ENCODE measurements at places on chromosomes 7 and 10.
A peak's percentile ranks its signal among the peaks of the same experiment; 100 is the strongest.

DNA sequence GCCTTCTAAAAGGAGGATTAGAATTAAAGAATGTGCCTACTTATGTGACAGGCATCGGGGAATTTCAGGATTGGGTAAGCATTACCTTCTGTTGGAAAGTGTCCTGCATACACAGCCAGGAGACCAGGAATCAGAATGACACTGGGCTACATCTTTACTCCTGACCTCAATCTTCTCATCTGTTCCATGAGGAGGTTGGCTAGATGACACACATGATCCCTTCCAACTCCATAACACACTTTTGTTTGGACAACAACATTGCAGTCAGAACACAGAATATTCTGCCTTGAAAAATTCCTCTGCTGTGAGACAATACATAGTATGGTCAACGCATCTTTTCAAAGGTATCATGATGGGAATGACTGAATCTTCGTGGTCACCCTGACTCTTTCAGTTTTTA, 1281.2 kb upstream of the SORCS1 start:
- no peak for DNase-seq

GRCh38 chr7:31102151-31102972, 50.3 kb downstream of the ADCYAP1R1 start:
- no peak for DNase-seq

DNA sequence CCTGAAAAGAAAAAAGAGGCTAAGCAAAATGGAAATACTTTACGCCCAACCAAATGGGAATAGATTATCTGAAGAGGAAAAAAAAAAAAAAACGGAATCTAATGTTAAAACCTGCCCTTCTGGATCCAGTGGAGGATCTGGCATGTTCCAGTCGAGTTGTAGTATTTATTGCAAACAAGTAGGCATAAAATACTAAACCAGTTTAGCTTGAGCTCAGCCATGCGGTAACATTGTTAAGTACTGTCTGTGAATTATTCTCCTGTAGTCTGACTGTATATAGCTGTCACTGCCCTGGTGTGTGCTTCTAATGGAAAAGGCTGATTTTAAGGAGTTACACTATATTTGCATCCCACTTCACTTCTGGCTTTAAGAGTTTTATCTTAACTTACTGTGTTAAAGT, 40.3 kb downstream of the CELF2 start:
- no peak for DNase-seq

DNA sequence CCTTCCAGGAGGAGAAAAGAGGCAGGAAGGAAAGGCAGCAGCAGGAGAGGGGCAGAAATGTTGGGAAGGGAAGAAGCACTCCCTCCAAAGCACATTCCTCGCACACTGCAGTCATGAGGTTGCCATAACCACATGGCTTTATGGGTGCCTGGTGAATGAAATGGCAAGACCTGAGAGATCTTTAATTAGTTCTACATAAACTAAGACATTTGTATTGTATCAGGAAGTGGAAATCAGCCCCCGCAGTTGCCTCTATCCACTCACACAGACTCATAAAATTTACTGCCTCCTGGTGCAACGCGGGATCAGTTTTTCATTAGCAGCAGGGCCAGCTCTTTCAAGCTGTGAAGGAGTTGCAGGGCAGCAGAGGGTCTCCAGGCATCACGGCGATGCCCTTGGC, 106.4 kb downstream of the COL13A1 start:
- no peak for DNase-seq

- no peak for DNase-seq
Observed at GRCh38 chr10:44889834-44890233, 21.3 kb upstream of the TMEM72 start.

- no peak for DNase-seq
Observed at GRCh38 chr10:2128991-2129390, 391.7 kb upstream of the ADARB2 start.

GRCh38 chr10:27815261-27815660, 69.6 kb upstream of the MKX start:
- no peak for DNase-seq

- DNase-seq, result no peak
Observed at GRCh38 chr7:150703209-150703608, 13.2 kb upstream of the GIMAP1 start.

DNA sequence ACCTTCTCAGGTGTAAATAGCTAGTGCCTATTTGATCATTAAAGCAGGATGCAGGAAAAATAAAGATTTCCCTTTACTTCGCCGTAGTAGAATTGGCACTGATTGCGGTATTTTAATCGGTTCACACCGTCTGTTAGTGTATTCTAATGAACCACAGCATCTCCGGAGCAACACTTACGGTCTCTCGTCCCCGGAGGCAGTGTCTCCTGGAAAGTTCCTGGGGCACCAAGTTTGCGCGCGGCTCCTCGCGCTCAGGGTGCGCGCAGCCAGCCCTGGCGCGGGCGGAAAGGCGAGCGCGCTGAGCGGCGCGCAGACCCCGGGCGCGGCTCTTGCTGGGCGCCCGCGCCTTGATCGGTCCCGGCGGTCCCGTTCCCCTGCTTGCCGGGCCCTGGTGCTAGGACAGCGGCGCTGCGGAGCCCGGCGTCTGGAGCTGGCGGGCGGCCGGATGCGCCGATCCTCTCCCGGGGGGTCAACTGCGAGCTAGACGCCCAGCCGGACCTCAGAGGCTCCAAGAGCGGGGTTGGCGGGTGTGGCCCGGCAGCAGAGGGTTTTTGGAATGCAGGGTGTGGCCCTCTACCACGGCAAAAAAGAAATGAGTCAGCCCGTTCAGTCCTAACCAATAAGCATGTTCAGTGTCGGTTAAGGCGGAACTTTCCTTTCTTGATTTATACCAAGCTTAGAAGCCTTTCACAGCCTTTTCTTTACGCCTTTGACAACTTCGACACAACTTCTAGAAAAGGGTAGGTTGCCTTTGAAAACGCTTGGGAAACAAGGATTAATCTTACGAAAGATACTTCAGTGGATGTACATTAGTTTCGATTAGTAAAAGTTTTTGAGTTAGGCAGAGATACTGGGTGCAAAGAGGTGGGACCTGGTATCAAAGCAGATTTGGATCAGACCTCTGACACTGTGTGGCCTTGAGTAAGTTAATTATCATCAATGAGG, 166.8 kb upstream of the ASAH2 start:
- DNase-seq, result peak; percentile 80

DNA sequence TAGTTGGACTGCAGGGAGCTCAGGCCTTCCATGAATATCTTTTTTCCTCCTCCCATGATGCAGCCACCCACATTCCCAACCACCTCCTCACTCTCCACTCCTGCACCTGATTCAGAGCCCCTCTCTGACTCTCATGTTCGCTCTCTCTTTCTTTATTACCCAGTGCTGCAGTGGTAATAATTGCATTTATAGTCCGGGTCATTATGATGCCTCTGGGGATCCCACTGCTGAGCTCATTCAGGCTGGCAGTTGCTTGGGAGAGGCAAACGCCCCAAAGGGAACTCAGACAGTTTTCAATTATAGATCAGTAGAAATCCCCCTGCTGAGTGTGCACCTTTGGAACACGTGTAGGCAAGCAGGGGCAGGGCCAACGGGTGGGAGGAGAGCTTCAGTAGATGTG, 953.0 kb downstream of the GRID1 start:
- DNase-seq, result no peak

- no peak for DNase-seq
Observed at GRCh38 chr10:45152726-45153125, 152.0 kb downstream of the ZNF22 start.

- DNase-seq, result no peak
Observed at GRCh38 chr7:40709062-40709964, 574.5 kb downstream of the SUGCT start.

GRCh38 chr7:99693427-99694200, 13.8 kb upstream of the CYP3A5 start:
- DNase-seq, result no peak

GRCh38 chr10:58456179-58456578, 56.5 kb upstream of the BICC1 start:
- DNase-seq, result no peak

DNA sequence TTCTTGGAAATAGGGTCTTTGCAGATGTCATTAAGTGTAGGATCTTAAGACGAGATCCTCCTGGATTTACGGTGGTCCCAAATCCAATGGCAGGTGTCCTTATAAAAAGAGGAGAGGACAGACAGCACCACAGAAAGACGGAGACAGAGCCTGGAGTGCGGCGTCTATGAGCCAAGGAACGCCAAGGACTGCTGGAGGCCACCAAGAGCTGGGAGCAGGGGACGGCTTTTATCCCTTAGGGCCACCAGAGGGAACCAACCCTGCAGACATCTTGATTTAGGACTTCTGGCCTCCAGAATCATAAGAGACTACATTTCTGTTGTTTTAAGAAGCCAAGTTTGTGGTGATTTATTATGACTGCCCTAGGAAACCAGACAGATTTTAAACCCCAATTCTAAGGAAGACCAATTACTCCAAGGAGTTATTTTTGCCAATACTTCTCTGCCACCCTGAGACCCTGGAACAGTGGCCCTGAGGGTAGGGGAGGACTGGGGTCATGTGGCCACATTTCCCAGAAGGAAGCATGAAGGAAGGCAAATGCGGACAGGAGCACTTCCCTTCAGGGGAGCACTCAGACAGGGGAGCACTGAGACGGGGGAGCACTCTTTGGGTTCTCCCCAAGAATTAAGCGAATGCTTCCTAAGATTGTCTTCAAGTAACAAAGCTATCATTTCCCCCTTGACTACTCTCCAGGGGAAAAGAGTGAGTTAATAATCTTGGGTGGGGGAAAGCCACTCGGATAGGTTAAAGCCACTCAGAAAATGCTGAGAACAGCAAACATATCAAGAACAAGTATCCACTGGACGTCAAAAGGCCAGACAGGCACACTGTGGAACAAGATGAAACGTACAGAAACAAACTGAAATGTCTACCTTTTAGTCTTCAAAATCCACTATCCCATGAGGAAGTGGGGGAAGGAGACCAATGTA, 67.5 kb downstream of the CHST15 start:
- DNase-seq, result no peak

GRCh38 chr7:151375530-151376217, 34.1 kb downstream of the NUB1 start:
- DNase-seq, result no peak

DNA sequence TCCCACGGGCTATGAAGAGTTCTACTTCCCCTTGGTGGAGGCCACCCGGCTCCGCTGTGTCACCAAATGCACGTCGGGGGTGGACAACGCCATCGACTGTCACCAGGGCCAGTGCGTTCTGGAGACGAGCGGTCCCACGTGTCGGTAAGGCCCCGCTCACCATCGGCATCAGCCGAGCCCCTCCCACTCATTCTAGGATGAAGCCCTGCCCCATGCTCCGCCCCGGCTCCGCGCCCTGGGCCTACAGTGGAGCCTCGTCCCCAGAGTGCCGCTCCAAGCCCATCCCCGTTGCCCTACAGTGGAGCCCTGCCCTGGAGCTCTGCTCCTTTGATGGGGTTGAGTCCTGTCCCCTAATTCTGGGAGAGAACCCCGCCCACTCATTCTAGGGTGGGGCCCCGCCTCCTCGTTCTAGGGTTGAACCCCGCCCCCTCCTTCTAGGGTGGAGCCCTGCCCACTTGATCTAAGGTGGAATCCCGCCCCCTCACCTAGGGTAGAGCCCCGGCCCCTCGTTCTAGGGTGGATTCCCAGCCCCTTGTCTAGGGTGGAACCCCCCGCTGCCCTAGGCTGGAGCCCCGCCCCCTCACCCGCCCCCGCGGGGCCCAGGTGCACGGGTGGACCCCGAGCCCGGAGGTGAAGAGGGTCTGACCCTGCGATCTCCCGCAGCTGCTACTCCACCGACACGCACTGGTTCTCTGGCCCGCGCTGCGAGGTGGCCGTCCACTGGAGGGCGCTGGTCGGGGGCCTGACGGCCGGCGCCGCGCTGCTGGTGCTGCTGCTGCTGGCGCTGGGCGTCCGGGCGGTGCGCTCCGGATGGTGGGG, 3.4 kb upstream of the MUC12 start:
- peak; percentile 99 for DNase-seq

GRCh38 chr7:15662451-15662850, 24.0 kb downstream of the MEOX2 start:
- no peak for DNase-seq

DNA sequence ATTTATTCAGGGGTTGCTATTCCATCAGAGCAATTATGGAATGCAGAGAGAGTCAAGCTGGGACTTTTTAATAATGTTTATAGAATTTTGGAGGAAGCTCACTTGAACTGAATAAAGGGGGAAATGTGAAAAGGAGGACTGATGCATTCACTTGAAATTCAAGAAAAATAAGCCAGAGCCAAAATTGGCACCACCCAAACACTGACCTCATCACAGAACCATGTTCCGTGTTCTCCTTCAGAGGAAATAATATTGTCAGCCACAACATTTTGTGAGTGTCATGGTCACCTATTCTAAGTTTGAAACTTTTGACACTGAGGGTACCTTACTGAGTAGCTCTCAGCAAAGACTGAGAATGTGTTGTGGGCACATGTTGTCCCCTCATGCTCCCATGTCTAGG, 207.0 kb downstream of the ANK3 start:
- no peak for DNase-seq

GRCh38 chr10:58723186-58723585, 210.5 kb downstream of the BICC1 start:
- DNase-seq, result no peak

DNA sequence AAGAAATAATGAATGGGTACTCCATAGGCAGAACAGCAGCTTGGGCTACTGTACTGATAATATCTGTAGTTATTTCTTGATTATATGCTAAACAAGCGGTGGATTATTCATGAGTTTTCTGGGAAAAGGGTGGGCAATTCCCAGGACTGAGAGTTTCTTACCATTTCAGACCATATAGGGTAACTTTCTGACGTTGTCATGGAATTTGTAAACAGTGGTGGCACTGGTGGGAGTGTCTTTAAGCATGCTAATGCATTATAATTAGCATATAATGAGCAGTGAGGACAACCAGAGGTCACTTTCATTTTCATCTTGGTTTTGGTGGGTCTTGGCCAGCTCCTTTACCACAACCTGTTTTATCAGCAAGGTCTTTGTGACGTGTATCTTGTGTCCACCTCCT, 399.7 kb downstream of the CDC14C start:
- no peak for DNase-seq

- DNase-seq, result no peak
Observed at GRCh38 chr10:28975891-28976531, 298.7 kb downstream of the BAMBI start.

GRCh38 chr10:58041901-58042300, 225.8 kb downstream of the IPMK start:
- DNase-seq, result no peak

- no peak for DNase-seq
Observed at GRCh38 chr7:37211097-37211880, 237.4 kb downstream of the ELMO1 start.

GRCh38 chr10:117721873-117722272, 179.3 kb downstream of the EMX2 start:
- no peak for DNase-seq

- DNase-seq, result no peak
Observed at GRCh38 chr10:132957981-132958882, 15.9 kb upstream of the CFAP46 start.

GRCh38 chr10:131363416-131363815, 51.9 kb upstream of the TCERG1L start:
- DNase-seq, result no peak

DNA sequence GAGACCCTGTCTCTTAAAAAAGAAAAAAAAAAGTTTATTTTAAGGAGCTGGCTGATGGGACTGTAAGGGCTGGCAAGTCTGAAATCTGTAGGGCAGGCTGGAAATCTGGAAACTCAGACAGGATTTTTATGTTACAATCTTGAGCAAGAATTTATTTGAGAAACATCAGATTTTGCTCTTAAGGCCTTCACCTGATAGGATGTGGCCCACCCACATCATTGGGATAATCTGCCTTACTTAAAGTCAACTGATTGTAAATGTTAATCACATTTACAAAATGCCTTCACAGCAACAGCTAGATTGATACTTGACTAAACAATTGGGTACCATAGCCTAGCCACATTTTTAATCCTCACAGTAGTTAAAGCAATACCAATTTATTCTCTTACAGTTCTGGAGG, 11.5 kb downstream of the MINDY4 start:
- DNase-seq, result no peak

- no peak for DNase-seq
Observed at GRCh38 chr10:78853864-78854263, 214.9 kb upstream of the ZMIZ1 start.

Data from H54 (cell line).